NCI-H345 (cell line): ENCODE measurements at places on chromosomes 7 and 10.

DNA sequence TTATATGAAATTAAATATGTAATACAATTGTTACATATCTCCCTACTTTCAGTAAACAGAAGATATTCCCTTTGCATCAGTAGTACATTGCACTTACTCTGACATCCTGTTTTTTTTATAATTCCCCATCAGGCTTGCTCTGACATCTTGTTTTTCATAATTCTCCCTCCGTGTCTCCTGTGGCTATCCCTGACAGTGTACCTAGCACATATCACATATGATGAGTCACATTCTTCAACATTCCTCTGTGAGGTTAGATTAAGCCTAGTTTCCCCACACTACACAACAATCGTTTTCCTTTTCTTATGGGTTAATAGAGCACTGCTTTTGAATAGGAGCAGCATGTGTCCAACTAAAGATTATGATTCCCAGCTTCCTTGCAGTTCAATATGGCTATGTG is 250.6 kb upstream of the NPVF start:
- no peak for DNase-seq

DNA sequence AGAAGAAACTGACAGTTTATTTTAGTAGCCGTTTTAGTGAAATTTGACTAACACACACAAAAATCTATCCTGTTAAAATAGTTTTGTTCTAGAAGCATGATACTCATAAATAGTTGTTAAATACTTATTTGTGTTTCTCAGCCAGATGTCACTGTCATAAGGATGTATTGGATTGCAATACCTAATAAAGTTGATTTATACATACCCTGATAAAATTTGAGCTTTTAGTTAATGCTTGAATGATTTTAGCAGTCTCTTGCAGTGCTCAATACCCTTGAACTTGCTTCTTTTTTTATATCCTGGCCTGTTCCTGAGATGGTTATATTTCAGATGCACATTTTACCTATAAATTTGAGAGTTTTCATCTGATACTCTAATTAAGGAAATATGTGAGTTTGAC is 10.1 kb downstream of the ING3 start:
- DNase-seq = no peak

DNA sequence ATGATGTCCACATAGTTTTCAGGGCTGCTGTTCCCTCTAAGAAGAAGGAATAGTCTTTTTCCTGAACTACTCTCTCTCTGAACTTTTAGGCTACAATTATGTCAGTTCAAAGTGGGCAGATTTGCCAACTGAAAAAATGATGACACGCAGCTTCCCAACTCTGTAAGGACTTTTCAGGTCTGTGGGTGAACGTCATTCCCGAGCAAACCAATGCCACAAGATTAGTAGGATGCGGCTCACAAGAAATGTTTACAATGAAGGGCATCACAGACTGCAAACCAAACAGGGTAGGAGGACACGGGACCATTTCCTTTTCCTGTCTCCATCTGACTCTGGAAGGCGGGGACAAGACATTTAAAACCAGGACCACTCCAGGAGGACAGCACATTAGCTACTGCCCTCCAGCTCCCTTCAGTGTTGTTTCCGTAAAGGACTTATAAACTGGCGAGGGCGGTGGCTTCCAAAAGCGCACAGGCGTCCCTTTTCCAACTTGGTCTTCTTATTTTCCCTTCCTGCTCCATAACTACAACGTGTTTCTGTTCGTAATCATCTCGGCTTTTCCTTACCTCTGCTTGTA is 539 bp upstream of the MKLN1 start:
- peak; percentile 52 for DNase-seq

DNA sequence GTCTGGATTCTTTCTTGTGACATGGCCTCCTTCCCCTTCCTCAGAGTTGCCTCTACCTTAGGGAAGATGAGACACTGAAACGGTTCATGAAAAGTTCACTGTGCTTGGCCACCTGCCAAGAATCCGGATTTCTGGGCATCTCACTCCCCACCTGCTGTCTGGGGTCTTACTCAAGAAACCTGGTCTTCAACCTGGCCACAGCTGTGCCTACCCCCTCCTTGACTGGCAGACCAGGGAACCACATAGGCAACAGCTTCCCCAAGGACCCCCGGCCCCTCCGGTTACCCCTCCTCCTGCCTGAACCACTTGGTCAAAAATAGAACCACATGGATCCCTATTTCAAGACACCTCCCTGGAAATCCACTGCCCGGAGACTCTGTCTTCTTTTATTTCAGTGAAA is 58.7 kb upstream of the NANOS1 start:
- no peak for DNase-seq

DNA sequence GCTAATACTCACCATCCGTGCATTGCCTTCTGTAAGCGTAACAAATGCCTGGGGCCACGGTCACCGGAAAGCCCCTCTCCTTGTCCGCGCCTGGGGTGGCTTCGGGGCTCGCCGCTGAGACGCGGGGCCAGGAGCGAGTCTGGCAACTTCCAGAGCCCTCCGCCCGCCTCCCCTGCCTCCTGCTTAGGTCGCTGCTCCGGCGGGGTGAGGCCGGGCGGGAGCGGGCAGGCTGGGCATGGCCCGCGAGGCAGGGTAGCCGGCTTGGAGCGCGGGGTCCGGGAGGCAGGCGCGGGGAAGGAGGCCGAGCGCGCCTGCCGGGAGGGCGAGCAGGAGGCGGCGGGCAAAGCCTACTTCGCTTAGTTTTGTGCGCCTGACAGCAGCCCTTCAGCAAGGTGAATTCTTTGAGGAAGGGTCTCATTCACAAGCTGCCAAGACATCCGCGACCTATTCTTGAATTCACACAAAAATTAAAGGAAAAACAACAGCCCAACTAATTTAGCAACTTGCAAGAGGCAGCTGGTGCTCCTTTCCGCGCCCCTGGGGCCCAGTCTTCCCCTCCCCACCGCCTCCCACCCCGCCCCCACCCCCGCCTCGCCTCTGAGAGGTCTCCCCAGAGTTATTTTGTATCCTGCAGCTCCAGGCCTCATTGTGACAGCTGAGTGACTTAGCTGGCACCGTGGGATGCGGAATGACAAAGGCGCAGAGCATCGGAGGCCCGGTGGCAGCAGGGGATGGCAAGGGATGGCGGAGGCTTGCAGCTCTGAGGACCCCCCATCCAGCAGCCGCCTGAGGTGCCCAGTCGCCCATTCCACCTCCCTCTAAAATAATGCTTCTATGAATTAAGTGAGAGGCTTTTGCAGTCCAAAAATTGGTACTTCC is 12.8 kb upstream of the KAT6B start:
- DNase-seq = no peak

DNA sequence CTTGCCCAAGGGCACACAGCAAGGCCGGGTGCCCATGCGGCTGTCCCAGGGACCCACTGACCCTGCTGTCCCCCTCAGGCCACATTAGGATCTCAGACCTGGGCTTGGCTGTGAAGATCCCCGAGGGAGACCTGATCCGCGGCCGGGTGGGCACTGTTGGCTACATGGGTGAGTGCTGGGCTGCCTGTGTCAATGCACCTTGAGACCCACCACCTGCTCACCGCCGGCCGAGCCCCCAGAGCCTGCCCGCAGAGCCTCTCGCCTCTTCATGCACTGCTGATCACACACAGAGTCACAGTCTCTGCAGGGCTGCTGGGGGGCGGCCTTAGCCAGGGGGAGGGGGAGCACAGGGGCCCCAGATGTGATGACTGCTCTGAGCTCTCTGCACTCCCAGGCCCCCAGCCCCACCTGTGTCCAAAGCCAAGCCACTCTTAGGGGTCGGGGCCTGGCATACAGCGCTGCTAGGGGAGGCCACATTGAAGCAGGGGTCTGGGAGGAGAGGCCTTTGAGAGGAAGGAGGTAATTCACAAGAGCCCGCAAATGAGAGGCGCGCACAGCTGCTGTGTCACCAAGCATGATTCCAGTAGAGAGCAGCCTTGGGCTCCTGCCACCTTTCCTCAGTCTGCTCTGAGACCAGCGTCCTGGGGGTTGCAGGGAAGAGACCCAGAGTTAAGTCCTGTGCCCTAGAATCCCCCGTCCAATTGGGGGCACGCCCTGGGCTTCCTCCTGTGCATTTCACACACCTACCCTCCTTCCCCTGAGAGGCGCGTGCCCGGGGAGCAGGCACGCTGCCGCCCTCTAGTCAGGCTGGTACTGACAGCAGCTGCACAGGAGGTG is 100.4 kb downstream of the RGS10 start:
- DNase-seq = no peak

DNA sequence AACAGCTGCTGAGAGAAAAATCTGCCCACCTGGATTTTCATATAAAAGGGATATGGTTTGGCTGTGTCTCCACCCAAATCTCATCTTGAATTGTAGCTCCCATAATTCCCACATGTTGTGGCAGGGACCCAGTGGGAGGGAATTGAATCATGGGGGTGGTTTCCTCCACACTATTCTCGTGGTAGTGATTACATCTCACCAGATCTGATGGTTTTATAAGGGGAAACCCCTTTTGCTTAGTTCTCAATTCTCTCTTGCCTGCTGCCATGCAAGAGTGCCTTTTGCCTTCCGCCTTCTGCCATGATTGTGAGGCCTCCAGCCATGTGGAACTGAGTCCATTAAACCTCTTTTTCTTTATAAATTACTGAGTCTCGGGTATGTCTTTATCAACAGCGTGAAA is 20.8 kb upstream of the MKI67 start:
- no peak for DNase-seq

DNA sequence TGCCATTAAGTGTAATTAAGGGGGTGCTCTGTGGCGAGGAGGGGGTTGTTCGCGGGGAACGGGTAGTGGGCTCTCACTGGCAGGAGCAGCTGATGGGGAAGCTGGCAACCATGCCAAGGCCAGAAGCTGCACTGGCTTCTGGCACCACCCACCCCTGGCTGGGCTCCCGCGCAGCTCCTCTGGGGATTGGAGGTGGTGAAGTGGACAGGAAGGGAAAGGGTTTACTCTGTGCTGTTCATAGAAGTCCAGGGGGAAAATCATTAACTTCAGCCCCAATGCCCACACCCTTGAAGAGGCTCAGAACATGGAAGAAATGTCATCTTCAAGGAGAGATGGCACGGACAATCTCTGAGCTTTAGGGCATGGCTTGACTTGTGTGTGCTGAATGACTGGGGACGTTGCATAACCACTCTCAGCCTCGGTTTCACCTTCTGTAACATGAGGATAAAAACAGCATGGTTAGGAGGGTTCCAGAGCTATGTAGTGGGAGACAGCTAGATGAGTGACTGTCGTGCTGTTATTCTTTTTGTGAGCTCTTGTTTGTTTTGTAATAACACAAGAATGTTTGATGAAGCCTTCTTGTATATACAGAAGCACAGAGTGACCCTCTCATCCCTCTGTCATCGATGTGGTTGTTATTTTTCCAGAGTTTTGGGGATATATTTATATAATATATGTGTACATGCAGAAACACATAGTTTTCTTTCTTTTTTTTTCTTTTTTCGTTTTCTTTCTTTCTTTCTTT is 29.9 kb downstream of the KAZALD1 start:
- no peak for DNase-seq

DNA sequence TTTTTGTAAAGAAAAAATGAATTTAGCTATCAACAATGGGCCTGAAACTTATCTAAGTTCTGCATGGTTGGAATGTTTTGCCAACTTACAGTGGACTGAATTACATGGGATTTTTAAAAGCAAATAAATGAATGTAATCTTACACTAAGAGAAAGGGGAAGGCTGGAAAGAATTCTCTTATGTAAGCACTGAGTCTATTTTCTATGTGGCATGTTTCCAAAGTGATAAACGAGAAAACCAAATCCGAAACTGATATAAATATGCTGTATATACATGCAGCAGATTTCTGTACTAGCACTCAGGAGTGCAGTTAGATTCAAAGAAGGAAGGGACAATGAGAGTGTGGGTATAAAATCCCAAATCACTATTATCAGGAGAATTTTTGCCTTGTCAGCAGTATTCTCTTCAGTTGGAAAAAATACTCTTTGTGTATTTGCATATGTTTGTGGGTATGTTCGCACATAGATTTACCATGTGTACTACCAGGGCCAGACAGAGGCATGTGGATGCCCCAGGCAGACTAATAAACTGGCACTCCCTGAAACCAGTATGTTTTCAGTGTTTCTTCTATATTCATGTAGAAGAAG is 334.3 kb upstream of the SEMA3D start:
- DNase-seq = no peak

DNA sequence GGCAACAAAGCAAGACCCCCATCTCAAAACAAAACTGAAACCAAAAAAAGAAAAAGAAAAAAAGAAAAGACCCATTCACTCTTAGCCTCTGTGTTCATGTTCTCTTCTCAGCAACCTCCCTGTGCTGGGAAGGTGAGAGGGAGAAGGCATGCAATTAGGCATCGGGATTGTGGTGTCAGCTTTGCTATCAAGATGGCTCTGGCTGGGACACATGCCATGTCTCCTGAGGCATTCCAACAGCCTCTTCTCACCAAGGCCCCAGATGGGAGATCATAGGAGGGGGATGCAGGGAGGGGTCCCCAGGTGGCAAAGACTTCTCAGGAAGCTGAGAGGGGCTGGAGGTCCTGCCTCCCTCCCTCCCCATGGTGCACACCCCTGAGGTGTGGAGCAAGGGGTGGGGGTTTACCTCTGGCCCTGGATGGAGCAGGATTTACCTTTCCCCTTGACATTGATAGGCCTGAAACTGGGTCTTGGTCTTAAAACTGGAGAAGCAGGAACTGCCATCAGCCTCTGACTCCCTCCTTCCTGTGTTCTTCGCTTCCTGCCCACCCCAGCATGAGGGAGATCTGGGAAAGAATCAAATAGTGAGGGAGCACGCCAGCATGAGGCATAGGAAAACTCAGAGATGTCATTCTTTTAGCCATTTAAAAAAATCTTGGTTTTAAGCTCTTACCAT is 96.2 kb upstream of the DUSP5 start:
- no peak for DNase-seq

- no peak for DNase-seq
These were observed 10.7 kb downstream of the FBXL13 start for GRCh38 chr7:103063895-103064294.

DNA sequence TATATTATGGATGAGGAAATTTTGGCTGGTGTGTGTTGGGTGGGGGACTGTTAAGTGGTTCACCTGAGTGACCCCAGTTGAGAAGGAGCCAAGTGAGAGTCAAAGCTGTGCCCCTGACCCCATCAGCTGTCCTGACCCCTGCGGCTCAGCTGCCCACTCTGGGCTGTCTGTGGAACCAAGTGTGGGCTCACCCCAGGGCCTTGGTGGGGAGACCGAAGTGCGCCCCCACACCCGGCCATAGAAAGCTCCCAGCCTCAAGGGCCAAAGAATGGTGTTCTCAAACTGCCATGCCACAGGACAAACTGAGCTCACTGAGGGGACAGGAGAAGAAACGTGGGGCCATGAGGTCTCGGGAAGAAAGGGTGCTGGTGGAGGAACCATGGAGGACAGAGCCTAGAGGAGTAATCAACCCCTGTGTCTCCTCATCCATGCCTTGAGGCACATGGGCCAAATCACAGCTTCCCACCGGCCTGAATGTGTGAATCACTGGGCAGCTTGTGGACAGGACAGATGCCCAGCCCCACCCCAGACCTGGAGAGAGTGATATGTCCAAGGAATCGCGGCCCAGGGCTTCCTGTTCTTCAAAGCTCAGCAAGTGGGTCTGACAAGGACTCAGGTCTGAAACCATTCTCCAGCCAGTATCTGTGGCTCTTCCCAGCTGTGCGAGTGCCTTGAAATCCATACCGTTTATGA is 86.2 kb upstream of the CACUL1 start:
- no peak for DNase-seq

- DNase-seq = peak; percentile 7
These were observed 641 bp upstream of the ASB13 start for GRCh38 chr10:5666841-5667630.
